ENCODE measurements at places on chromosomes 1 and 21.

GRCh38 chr1:180615493-180616290, 16.1 kb upstream of the XPR1 start:
- DNase-seq = no peak

DNA sequence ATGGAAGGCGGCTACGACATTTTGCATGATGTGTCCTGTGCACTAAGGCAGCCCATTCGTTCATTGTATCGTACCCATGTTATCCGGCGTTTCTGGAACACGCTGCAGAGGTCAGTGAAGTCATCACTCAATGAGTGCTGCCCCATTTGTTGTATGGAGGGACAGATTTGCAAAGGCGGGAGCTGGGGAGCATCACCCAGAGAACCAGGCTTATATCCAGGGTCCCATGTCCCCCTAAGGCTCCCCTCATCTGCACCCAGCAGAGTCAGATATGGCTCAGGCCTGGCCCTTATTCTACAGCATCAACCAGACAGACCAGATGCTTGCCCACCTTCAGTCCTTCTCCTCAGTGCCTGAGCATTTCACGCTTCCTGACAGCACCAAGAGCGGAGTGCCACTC, 31.2 kb downstream of the SZT2 start:
- DNase-seq = no peak

DNA sequence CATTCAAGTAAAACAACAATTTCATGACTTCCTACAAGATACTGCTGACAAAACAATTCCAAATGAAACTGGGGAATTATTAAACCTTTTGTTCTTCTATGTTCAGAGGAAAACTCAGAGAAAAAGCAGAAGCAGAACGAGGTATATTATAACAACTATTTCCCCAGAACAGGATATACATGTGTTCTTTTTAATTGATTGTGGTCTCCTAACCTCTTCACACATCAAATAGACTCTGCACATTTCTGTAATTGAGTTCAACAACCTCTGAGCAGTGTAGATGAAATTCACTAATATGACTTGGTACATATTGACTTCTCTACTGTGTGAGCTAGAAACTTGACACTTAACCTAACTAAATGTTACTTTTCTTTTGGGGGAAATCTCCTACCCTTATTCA, 584.2 kb downstream of the NEGR1 start:
- no peak for DNase-seq

- no peak for DNase-seq
Observed at GRCh38 chr1:208278638-208279037, 34.5 kb upstream of the PLXNA2 start.

GRCh38 chr21:42277593-42277992, 37.6 kb downstream of the TFF3 start:
- no peak for DNase-seq

DNA sequence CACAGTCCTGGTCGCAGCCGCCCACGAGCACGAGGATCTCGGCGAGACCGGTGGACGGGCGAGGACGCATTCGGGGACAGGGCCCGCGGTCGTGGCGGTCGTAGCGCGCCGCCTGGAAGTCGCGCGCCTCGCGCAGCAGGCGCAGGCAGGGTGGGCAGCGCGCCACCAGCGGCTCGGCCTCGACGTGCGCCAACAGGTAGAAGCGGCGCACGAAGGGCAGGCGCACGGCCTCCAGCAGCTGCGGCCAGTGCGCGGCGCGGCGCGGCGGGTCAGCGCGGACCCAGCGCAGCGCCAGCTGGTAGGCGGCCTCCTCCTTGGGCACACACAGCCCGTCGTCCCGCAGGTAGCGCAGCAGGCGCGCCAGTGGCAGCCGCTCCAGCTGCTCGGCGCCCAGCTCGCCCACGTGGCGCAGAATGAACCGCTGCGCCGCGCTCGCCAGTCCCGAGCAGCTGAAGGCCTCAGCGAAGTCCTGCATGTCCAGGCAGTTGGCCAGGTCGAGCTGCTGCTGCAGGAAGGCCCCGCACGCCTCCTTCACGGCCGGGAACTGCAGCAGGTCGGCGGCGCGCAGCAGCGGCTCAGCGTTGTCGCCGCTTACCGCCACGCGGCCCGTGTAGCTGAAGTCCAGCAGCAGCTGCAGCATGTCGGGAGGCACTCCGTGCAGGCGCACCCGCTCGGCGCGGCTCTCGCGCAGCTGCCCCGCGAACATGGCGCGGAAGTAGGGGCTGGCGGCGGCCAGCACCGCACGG, 573 bp downstream of the KLHL21 start:
- no peak for DNase-seq

DNA sequence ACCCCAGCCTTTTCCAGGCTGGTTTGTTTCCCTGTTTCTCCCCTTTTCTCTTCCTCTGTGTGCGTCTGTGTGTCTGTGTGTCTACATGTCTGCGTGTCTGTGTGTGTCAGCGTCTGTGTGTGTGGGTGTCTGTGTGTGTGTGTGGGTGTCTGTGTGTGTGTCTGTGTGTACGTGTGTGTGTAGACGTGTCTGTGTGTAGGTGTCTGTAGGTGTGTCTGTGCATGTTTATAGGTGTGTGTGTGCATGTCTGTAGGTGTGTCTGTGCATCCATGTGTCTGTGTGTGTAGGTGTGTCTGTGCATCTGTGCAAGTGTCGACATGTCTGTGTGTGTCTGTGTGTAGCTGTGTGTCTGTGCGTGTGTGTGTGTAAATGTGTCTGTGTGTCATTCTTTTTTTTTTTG, 3.3 kb downstream of the TTLL10 start:
- DNase-seq = no peak

- no peak for DNase-seq
Observed at GRCh38 chr1:2585318-2586092, 1.1 kb upstream of the PRXL2B start.

- DNase-seq = no peak
Observed at GRCh38 chr1:101282314-101283038, 45.7 kb downstream of the S1PR1 start.

- DNase-seq = no peak
Observed at GRCh38 chr1:69535490-69535889, 32.2 kb upstream of the LRRC7 start.

GRCh38 chr1:41656825-41657500, 172.5 kb upstream of the EDN2 start:
- no peak for DNase-seq

Data from cortex of kidney (tissue), 1 donor.